Activated T-helper 9 cell treated with anti-CD3 and anti-CD28 coated beads, Interleukin-2, amount 50 U/mL, for 16 hours (primary cell): ENCODE measurements at places on chromosomes 1 and 21.

- no peak for DNase-seq
These were observed 2.8 kb downstream of the ADGRL2 start for GRCh38 chr1:81803431-81804110.

GRCh38 chr21:16644685-16645084 lies 868.2 kb upstream of the CXADR start:
- no peak for DNase-seq

GRCh38 chr21:25772686-25773085 lies 37.9 kb downstream of the GABPA start:
- DNase-seq: no peak

DNA sequence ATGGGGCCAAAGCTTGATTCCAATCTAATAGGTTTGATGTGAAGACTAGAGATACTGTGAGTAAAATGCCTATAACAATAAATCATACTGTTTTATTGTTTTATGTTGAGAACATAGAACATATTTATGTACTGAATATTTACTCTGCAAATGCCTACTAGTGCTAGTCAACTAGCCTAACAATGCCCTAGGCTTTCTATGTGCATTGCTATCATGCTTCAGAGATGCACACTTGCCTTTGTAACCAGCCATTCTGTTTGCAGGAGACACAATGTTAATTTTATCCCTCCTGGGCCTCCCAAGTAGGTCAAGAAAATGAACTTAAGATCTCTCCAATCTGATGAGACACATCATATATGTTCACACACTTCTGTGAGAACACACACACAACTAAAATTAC lies 530.8 kb upstream of the BEND5 start:
- no peak for DNase-seq

- no peak for DNase-seq
These were observed 61.6 kb downstream of the HS2ST1 start for GRCh38 chr1:86975993-86976550.

DNA sequence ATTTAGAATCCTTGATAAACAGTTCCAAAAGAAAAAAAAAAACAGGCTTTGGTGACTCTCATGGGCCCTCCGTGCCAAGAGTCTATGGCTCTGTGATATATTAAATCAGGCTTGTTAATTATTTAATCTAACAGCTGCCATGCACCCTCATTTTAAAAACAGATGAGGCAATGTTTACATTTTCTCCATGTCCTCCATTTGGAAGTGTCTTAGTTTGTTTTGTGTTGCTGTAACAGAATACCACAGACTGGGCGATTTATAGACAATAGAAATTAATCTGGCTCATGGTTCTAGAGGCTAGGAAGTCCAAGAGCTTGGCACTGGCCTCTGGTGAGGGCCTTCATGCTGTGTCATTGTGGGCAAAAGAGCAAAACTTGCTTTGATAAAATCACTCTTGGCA lies 58.0 kb downstream of the B3GALT5 start:
- DNase-seq: no peak

DNA sequence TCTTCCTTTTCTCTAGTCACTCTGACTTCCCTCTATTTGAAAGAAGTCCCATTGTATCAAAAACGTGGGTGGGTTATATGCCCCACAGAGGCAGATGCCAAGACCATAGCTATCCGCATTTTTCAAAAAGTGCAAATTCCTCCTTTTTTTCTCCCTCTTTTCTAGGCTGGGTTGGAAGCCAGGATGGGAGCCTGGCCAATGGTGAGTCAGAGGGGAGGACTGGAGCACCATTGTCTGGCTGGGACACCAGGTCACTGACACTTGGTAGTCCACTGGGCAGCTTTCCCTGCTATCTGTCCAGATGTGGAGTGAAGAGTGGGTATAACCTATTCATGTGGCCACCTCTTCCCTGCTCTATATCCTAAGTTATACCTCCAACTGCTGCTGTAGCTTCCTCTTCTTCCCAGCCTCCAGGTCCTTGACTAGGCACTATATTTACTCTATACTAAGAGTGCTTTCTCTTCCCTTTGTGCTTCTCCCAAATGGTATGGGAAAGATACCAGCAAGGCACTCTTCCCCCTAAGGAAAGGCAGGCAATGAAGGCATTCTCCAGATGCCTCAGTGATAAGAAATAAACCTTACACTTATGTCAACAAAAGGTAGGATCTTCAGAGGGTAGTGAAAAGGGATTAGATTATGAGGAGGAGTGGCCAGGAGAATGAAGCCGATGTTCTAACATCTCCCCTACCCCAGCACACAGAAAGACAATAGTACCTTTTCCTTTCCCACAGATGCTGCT lies 12.9 kb downstream of the PI4KB start:
- no peak for DNase-seq

DNA sequence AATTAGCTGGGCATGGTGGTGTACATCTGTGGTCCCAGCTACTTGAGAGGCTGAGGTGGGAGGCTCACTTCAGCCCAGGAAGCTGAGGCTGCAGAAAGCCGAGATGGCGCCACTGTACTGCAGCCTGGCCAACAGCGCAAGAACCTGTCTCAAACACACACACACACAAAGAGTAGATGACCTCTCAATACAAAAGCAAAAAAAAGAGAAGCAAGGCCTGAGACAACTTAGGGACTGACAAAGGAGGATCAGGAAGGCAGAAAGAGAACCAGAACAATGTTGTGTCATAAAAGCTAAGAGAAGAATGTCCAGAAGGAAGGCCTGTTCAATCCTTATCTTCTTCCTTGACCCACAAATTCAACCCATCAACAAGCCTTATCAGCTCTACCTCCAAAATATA lies 18.5 kb downstream of the WASF2 start:
- DNase-seq: no peak

- no peak for DNase-seq
These were observed 44.8 kb downstream of the BACH1 start for GRCh38 chr21:29343519-29343918.

DNA sequence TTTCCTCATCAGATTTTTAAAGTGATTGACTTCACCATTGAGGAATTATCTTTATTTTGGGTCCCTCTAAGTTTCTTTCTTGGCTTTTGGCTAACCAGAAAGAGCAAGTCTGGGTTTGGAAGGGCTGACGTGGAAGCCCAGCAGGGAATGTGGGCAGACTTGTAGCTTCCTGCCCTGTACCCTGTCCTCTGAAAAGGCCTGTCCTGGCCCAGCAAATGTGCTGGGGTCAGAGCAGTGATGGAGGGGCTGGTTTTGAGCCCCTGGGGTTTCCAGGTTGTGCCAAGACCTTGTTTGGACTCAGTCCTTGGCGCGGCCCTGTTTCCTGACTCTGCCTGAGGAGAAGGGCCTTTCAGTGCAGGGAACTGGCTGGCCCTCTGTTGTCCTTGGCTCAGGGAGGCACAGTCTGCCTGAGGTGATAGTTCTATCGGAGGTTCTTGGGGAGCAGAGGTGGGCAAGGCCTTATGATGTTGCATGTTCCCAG lies 72.1 kb downstream of the UCK2 start:
- DNase-seq: no peak

GRCh38 chr1:2912424-2913061 lies 108.7 kb upstream of the ACTRT2 start:
- DNase-seq: no peak

GRCh38 chr1:31666263-31666963 lies 21.7 kb upstream of the PEF1 start:
- DNase-seq: no peak

DNA sequence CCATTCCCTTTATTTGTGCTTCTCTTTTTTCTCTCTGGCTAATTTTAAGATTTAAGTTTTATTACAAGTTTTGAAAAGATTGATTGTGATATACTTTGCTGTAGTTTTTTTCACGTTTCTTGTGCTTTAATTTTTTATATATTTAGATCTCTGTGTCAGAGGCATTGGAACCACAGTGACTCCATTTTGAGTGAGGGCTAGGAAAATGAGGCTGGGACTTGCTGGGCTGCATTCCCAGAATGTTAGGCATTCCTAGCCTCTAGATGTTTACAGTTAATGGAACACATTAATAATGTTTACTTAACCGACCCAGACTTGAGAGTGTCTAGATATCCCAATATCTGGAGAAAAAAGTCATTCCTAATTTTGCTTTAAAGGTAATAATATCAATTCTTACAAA lies 939.4 kb downstream of the BRINP3 start:
- no peak for DNase-seq

DNA sequence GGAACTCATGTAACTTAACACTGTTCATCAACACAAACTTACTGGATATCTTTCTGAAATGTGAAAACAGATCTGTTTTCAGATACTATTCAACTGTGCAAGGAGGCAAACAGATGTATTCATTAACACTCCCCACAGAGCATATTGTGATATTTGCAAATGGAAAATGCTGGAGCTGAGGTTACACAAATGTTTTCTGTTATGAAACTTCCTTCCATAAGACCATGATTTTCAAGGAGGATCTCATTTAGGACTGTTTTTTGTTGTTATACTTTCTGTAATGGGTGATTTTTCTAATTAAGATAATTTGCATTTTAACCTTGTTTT lies 56.1 kb downstream of the GABPA start:
- no peak for DNase-seq

GRCh38 chr1:162561616-162562469 lies at the start of gene UAP1:
Gene UAP1, plus strand, starts transcription at chr1:162561722. Its CDS starts 4,347 bp downstream, at chr1:162566069.
- DNase-seq: no peak

GRCh38 chr1:160047111-160047991 lies 15.6 kb upstream of the PIGM start:
- no peak for DNase-seq

DNA sequence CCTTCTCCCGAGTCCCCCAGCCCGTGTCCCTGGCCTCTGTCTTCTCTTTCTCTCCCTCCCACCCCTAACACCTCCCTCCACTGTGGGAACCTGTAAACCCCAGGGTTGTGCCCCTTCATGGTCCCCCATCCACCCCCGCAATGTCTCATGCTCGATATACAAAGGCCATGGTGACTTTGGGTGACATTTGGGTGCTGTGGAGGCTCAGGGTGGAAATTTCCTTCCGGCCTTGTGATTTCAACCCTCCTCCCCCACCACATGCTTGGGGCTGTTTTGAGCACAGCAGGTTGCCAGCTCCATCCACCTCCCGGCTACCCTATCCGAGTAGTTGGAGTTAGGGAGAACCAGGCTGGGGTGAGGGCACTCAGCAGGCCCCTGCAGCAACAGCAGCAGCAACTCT lies 25.7 kb upstream of the VPS13D start:
- peak; percentile 29 for DNase-seq

DNA sequence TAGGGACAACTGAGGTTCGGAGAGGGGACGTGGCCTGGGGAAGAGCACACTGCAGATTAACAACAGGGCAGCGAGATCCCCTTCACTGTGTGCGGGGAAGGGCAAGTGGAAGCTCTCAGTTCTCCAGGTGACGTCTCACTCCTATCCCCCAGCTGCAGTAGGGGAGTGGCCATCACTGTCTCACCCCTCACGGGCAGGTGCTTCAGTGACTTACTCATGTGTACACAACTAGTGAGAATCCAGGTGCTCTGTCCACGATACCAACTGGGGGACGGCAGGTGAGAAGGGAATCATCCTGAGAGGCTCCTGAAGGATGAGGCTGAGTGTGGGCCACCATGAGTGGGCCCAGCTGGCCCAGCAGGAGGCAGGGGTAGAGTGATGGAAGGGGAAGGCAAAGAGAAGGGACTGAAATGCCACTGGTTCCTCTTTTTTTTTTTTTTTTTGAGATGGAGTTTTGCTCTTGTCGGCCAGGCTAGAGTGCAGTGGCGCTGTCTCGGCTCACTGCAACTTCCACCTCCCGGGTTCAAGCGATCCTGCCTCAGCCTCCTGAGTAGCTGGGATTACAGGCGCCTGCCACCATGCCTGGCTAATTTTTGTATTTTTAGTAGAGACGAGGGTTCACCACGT lies 25.9 kb downstream of the RHBG start:
- DNase-seq: no peak

DNA sequence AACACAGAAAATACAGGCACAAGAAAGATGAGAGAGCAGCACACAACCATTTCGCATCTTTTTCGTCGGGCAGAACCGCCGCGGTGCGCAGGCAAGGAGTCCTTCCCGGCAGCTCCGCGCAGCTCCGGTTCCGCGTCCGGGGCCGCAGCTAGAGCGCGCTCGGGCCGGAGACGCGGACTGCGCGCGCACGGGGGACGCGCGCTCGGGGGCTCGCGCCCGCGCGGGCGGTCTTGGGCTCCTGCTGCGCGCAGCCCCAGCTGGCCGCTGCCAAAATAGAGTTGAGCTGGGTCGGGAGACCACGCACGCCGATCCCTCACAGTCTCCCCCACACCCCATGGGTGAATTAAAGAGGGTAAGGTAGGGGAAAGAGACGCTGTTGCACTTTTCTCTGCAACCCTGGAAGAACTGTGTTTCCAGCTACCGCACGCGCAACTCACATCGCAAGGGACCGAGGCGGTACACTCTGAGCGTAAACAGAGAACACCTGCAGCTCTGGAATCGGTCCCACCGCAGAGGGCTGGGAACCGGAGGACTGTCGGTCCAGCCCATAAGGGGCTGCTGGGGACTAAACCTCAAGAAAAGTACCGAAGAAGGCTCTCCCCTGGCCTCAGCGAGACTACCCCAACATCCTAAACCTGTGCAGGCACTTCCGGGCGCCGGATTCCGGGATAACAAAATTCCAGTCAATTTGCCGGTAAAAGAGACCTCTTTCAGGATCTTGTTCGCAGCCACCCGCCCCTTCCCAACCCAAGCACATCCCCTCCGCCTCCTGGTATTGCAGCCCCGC lies 1.7 kb downstream of the NR5A2 start:
- no peak for DNase-seq

DNA sequence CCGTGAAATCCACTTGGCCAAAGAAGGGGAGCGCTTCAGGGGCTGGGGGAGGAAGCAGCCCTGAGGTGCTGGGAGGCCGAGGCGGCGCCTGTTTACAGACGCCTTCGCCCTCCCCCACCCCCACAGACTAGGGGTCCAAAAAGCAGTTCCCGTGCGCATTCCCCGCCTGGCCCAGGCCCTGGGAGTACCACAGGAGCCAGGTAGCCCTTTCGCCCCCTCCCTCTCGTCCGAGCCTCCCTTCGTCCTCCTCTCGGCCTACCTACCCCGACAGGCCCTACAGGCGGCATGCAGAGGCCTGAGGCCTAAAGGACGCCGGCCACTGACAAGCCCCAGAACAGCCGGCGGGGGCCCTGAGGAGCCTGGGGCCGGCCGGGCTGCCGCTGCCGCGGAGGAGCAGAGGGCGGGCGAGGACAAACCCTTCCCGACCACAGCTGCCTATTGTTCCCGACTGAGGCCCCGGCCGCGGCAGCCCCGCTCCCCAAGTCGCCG lies 522 bp downstream of the RC3H1 start:
- DNase-seq: peak; percentile 6

GRCh38 chr1:230427981-230428380 lies 1.8 kb upstream of the PGBD5 start:
- no peak for DNase-seq

DNA sequence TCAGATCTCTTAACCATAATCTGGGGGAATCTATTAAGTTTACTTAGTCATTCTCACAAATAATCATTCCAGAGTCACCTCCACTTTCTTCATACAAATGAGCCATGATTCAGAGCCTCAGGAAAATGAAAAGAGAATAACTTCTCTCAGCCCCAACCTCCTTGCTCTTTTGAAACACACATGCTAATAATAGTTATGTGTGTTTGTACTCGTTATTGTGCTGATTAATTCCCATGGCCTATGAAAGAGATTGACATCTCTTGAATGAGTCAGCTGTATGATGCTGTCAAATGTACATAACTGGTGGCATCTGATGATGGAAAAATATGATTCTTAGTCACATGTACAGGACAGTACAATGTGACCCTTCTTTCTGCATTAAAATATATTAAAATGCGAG lies 41.5 kb downstream of the DTL start:
- no peak for DNase-seq
